ENCODE measurements at places on chromosomes 4 and X. TPM values are rescaled to one million over a fixed set of nuclear protein-coding genes. Genes with fewer than 3 reads are reported as not detected.

BEND2 gene
- not detected for total RNA-seq

CDS1 gene
- 14.7 TPM for total RNA-seq

DMRTC1 gene
- not detected for total RNA-seq

SERTM2 gene
- 0.58 TPM for total RNA-seq

GAGE12E gene
- total RNA-seq: not detected

FAM47C gene
- total RNA-seq: not detected

GLRB gene
- total RNA-seq: 12.1 TPM

DTHD1 gene
- total RNA-seq: not detected

CTAG1B gene
- not detected for total RNA-seq

NDST4 gene
- total RNA-seq: 5.1 TPM

BEX1 gene
- 19.5 TPM for total RNA-seq

FAAH2 gene
- 7.2 TPM for total RNA-seq

CCDC149 gene
- total RNA-seq: 29.0 TPM

MSX1 gene
- total RNA-seq: not detected

NHS gene
- total RNA-seq: 7.0 TPM

DUSP21 gene
- total RNA-seq: not detected

ZFP92 gene
- not detected for total RNA-seq

SPIN2A gene
- total RNA-seq: not detected

PHKA1 gene
- 2.0 TPM for total RNA-seq

USO1 gene
- total RNA-seq: 46.8 TPM

Data from stomach (tissue), 19 donors.